Stimulated activated CD8-positive, alpha-beta memory T cell treated with anti-CD3 and anti-CD28 coated beads, Interleukin-4, amount 100 ng/mL, for 4 hours (primary cell): ENCODE measurements at places on chromosomes 4 and X.

GRCh38 chr4:5026371-5026770, 7.1 kb upstream of the CYTL1 start:
- DNase-seq: no peak

GRCh38 chrX:11786862-11787261, 28.8 kb downstream of the MSL3 start:
- no peak for DNase-seq

DNA sequence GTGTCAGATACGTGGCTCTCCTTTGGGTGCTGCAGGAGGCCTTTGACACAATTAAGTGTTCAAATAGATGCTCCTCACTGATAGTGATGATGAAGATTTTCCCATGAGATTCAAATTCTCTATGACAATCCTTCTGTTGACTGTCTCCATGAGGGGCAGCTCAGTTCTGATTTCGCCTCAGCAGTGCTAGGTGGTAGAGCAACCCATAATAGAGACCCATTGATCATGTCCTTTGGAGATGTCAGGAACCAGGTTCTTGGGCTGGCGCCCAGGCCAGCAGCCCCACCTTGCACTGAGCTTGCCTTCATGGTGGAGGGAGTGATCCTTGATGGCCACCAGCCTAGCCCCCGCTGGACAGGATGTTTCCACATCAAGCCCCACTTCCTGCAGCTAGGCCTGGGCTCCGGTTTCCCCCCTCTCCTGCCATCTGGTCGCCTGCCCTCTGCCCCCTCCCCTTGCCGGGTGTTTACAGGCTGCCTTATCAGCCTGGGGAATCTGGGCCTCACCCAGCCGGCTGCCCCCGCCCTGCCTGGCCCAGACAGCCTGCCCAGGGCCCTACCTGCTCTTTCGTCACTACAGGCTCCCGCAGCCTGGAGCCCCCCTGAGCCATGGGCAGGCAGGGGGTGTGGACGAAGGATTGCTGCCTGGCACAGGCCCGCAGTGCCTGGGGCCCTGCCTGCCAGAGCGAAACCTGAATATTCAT, 12.6 kb downstream of the ELF4 start:
- DNase-seq: no peak

GRCh38 chr4:182175788-182176519, 67.2 kb upstream of the TENM3 start:
- DNase-seq: no peak

DNA sequence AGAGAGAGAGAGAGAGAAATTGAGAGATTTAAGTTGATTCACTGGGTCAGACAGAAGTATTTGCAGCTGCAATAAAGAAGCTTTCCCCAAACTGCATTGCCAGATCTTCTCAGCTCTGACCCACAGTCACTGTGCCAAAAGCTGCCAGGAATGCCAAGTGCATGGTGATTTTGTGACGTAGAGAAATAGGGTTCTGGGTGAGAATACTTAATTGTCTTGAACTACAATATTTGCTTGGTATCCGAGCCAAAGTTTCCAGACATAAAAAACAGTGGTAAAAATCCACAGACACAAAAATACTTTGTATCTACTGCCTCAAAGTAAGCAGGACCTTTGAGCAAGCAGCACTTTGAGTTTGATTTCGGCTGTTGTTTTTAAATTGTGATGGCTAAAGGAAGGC, 331.1 kb downstream of the GRID2 start:
- DNase-seq: no peak

DNA sequence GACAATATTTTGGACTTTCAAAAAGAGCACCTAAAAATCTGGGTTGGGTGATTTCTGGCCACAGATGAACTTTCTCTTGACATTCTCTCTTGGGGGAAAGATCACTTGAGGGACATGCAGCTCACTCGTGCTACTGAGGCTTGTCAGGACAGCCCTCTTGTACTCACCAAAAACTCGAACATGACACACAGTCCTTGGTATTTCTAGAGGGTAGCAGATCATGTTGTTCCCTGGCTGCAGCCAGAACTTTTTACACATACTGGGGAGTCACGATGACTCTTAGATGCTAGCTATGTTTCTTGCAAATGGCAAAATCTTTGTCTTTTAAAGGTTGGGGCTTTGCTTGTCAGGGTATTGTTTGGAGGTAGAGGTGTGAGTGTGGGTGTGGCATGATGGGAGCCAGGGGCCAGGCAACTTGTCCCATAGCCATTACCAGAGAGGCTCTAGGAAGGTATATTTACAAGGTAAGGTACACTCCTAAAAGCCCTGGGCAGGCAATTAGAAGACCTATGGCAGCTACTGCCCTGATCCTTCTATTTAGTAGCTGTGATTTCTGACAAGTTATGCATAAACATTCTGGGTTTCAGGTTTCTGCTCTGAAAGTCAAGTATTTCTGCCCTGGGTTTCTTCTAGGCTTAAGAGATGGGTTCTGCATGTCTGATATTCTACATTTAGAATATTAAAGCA, 241.7 kb upstream of the TLL1 start:
- DNase-seq: no peak

GRCh38 chr4:142413485-142413884, 432.6 kb downstream of the INPP4B start:
- no peak for DNase-seq

- DNase-seq: no peak
Observed at GRCh38 chr4:121030131-121030530, 42.2 kb downstream of the NDNF start.

- DNase-seq: no peak
Observed at GRCh38 chrX:1244164-1245076, 24.2 kb upstream of the CSF2RA start.

DNA sequence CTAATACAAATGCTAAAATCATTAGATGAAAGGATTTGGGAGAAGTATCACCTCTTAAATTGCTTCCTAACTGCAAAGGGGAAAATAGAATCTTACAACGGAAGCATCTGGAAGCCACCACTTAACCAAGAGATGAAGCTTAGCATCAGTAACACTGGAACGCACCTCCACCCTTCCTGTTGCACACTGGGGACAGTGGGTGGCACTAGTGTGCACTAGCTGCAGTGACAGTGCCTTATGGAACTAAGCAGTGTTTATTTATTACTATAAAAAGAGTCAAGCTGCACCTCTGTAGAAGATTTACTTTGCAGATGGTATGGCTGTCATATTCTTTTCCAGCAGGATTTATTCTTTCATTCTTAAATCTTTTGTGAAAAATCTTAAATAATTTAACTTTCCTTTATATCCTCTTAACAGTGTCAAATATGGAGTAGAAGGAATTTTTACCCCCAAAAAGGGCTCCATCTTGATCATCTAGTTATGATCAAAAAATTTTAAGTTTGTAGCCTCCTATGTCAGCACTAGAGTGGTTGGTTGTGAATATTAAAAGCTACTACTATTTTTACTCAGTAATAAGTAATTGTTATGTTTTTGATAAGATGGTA, 76.7 kb downstream of the SCD5 start:
- DNase-seq: no peak

GRCh38 chr4:2251795-2252529, 9.9 kb downstream of the MXD4 start:
- DNase-seq: no peak

DNA sequence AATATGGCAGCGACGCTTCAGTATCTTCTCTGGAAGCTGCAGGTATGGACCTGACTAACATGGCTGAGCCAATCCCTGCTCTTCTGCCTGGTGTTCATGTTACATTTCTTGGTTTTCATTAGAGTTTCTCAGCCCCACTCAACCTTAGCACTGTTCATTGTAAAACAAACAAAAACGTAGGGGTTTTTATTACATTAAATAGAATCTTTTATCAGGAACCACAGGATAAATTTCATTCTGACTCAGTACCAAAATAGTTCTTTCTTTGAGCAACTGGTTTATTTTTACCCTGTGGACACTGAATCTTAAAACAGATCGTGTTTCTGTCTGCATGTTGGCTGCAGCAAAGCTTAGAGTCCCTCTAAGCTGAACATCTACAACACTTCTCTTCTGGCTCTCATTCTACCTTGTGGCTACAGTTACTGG, 27.1 kb downstream of the FHIP1A start:
- no peak for DNase-seq

GRCh38 chr4:86957215-86957614, 22.4 kb downstream of the AFF1 start:
- DNase-seq: no peak

DNA sequence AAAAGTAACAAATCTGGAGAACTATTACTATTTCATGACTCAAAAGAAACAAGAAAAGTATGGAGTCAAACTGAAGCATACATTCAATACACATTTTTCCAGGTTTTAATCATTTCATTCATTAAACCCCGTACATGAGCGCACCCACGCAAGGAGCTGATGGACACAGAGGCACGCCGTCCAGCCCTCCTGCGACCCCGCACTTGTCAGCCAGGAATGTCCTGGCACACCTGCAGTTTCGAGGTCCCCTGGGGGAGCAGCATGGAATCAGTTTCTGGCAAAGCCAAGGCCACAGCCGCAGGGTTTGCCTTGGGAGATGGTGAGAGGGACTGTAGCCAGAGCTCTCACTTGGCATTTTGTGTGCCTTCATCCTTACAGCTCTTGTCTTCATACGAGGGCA, 12.8 kb upstream of the SLC2A9 start:
- no peak for DNase-seq

- no peak for DNase-seq
Observed at GRCh38 chr4:41934514-41934900, 722 bp upstream of the TMEM33 start.

DNA sequence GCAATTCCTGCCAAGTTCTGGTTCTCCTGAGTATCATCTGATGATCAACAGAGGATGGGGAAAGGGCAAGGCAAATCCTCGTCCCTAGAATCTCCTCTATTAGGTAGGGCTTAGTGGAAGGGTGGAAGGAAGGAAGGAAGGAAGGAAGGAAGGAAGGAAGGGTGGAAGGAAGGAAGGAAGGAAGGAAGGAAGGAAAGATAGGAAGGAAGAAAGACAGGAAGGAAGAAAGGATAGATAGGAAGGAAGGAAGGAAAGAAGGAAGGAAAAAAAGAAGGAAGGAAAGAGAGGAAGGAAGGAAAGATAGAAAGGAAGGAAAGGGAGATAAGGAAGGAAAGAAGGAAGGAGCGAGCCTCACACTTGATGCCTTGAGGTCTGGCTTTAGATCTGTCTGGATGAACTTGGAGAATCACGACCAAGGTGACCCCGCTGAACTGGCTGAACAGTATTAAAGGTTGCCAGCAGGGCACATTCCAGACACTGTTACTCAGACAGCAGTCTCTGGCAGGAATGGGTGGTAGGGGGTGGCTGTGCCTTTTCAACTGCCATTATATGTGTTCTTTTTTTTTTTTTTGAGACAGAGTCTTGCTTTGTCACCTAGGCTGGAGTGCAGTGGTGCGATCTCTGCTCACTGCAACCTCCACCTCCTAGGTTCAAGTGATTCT, 57.1 kb downstream of the MAP7D2 start:
- no peak for DNase-seq

DNA sequence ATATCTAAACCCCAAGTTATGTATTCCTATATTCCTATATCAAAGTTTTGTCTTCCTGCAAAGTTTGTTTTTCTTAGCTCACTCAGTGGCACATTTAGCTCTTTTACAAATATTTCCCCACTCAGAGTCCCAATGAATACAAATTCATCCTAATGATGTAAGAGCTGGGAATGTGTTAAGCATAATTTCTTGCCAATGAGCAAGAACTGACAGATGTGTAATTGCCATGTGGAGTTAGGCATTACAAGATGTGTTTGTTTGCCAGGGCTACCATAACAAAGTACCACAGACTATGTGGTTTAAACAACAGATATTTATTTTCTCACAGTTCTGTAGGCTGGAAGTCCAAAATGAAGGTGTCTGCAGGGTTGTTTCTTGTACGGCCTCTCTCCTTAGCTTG, 302.1 kb downstream of the KCTD8 start:
- DNase-seq: no peak

GRCh38 chr4:173449380-173449717, 50.4 kb upstream of the SCRG1 start:
- DNase-seq: no peak

DNA sequence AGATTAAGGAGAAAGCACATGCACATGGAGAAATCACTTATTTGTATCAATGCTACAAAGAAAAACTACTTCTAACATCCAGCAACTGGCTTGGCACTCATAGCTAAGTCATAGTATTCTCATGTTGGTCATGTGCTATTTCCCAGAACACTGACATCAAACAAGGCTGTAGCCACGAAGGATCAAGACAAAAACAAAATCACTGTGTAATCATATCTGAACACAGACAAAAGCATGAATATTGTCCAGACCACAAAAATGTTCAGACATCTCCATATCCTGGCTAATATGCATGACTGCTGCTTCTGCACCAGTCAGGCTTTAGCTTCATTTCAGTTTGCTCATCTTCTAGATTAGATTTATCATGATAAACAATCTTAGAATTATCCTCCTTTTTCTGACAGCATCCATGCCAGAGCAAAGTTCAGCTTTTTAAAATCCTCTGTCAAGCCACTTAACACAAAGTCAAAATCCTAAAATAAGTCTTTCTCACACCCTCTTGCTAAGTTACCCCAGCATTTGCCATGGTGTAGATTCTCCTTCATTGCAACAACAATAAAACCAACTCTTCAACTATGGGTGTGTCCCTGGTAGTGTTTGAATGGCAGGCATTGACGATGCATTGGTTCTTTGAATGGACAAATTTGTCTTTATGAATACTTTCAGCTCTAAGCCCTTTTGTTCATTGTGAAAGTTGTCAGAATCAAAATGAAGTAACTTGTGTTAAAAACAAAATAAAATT, 39.1 kb upstream of the NPFFR2 start:
- no peak for DNase-seq

- no peak for DNase-seq
Observed at GRCh38 chrX:134692990-134693389, 34.7 kb upstream of the PLAC1 start.

DNA sequence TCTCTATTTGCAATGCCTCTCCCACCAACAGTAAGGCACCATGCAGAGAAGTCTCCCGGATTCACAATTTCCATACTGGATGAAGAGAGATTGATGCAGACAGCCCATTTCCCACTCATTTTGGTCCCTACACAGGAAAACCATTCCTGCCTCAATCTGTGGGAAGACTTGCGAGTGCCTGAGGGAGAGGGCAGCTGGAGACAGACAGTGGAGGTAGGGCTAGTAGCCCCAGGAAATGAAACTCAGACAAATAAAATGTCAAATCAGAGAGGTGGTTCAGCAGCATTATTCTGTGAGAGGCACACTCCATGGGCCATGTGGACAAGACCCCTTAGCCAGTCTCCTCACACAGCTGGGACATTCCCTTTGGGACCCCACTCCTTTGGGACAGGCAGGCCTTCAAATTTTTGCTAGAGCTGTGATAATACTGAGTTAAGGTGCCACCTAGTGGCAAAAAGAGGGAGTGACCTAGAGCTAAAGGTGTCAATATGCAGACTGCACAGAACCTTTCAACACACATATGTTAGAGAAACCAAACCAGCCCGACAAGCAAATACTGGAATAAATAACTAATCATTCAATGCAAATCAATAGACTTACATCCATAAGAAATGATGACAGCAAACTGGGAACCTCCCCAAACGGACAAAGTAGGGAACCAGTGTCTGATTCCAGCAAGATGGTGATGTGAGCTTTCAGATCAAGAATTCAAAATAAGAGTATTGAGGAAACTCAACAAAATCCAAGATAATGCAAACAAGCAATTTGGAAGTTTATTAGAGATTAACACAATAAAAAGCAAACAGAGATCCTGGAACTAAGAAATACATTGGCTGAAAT, 1865.3 kb upstream of the AGA start:
- no peak for DNase-seq

GRCh38 chr4:104501290-104501689, 6.6 kb upstream of the CXXC4 start:
- no peak for DNase-seq

GRCh38 chr4:7052923-7053715, 9.9 kb downstream of the TADA2B start:
- DNase-seq: no peak
